ENCODE measurements at places on chromosomes 2 and 18. TPM values are rescaled to one million over a fixed set of nuclear protein-coding genes. Genes with fewer than 3 reads are reported as not detected.

GRCh38 chr2:37205689-37206341 lies 9.5 kb downstream of the CEBPZOS start:
- DNase-seq: no peak

GRCh38 chr2:134718817-134719814 lies at the start of gene TMEM163:
Gene TMEM163, minus strand, starts transcription at chr2:134719000.
- peak; percentile 72 for DNase-seq

DNA sequence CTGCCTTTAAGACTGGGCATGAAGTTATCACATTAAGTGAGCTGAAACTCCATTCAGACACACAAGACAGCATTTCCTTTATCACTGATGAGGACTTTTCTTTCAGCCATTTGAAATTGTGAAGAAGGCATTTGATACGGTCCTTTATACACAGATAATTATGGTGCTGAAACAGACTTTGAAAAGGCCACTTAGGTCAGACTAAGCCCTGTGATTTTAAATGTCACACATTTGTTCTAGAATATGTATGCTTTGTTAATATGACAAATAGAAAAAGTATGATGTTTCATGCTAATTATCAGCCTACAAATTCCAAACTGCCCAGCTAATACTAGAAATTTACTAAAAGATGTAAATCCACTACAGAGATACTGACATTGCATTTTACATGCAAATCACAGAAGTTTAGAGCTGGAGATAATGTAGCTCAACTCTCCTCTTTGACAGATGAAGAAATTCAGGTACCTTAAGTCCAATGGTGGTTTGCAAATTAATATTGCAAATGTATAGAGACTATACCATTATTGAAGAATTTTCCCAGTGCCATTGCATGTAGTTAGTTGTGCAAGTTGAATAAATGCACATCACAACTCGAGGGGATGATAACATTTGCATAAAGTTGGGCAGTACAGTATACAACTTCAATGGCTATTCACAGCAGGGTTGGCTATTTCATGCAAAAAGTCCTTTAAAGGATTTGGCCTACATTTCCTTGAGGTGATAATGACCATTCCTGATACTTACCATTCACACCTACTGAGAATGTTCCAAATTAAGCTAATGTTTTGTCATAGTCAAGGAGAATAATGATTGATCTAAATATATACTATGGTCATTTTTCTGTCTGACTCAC lies 175.2 kb downstream of the UPP2 start:
- DNase-seq: no peak

DNA sequence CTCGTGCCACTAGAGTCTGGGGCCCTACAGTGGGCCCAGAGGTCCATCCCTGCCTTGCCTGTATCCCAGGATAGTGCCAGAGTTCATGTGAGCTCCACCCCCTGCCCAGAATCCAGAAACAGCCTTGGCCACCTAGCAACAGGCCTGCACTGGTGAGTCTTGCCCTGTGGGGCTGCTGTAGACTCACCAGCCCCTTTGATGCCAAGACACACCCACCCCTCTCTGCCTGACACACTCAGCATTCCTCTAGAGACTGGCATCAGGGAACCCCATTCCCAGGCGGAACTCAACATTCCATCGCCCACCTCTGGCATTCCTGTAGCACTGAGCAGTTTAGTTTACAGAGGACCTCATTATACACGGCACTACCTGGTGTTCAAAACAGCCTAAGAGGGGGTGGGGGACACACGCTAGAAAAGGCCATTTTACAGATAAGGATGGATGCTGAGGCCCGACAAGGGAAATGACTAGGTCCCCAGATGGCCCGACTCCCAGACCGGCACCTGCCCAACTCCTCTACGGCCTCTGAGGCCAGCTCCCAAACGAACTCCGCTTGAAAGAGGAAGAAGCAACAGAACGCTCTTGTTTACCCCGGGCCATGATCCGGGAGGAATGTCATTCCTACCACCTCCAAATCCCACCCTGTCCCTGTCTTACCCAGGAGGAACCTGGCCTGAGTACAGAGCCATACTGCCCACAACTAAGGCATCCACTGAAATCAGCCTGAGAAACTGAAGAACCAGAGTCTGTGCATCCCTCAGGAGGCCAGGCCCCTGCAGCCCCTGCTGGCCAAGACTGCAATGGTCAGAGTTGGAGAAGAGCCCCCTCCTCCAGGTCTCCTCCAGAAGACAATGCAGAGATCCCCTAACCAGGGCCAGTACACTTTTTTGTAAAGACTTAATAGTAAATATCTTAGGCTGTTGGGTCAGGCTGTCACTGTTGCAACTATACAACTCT lies 180.2 kb downstream of the TNS1 start:
- DNase-seq: peak; percentile 98

DNA sequence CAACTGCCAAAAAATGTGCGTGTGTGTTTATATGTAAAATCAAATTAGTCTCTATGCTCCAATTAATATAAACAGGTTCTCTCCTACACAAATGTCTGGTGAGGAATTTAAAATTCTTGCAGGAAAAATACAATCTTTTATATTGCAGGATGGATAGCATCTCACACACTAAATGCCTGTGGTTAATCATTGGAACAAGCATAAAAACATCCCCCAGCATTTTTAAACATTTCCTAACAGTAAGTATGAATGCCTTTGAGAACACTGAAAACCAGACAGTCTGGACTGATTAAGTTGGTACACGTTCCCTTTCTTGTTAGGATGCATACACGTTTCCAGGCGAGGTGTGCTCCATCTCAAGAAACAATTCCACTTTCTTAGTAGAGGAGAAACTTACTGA lies 29.9 kb upstream of the PDE1A start:
- DNase-seq: peak; percentile 25

DNA sequence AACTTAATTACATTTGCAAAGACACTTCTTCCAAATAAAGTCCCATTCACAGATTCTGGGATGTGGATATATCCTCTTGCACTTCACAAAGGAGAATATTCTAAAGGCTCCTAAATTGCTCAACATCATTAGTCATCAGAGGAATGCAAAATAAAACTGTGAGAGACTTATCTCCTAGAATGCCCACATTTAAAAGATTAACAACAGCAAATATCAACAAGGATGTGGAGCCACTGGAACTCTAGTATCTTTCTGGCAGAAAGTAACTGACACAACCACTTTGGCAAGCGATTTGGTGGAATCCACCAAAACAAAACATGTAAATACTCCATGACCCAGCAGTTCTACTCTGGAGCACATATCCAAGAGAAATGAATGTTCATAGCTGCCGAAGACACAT lies 4.6 kb downstream of the NEU2 start:
- DNase-seq: no peak

The NCKAP5 gene
- 1.8 TPM for total RNA-seq

The NETO1 gene
- under 0.01 TPM for total RNA-seq

The ATOH8 gene
- 18.6 TPM for total RNA-seq
